ENCODE measurements at places on chromosomes 6 and 20.

DNA sequence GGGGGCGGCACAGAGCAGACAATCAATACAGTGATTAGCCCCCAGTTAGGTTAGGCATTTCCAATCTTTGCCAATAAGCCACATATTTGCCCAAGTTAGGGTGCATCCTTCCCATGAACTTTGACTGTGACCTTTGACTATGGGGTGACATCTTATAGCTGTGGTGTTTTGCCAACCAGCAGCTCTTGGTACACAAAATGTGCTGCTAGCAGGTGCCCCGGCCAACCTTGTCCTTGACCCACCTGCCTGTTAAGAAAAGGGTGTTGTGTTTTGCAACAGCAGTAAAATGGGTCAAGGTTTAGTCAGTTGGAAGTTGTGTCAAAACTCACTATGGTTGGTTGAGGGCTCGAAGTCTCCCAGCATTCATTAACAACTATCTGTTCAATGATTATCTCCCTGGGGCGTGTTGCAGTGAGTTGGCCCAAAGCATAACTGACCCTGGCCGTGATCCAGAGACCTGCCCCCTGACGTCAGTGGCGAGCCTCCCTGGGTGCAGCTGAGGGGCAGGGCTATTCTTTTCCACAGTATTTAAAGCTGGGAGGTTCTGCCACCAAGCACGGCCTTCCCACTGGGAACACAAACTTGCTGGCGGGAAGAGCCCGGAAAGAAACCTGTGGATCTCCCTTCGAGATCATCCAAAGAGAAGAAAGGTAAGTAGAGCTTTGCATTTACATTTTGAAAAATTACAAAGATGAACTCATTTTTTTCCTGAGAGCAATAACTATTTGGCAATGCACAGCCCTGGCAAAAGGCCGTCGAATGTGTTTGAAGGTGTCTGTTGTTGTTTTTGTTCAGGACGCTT is at the start of gene PCK1:
TSS of gene PCK1 (plus strand) at position 557 of the 802 bp plus-strand sequence. CDS start 302 bp downstream, outside the sequence.
- DNase-seq: no peak

DNA sequence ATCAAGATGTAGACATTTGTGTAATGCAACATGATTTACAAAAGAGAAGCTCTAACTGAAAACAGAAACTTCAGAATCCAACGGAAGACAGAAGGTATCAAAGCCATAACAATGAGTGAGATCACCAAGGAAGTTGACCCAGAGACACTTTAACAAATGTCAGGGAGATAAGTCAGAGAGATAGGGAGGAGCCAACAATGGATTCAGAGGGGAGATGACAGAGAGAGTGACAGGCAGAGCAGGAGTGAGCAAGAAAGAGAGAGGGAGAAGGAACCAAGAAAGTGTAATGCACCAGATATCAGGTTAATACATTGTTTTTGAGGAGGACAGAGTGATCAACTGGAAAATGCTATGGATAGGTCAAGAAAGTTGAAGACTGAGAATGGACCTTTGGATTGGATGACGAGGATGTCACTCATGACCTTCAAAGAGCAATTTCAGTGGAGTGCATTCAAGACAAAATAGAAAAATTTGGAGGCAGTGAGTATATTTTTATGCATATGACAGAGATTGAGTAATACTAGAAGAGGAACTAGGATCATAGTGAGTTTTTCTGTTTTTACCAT is 86.6 kb downstream of the TRDN start:
- DNase-seq: no peak

GRCh38 chr20:50719328-50719727 is 12.1 kb upstream of the PARD6B start:
- no peak for DNase-seq

DNA sequence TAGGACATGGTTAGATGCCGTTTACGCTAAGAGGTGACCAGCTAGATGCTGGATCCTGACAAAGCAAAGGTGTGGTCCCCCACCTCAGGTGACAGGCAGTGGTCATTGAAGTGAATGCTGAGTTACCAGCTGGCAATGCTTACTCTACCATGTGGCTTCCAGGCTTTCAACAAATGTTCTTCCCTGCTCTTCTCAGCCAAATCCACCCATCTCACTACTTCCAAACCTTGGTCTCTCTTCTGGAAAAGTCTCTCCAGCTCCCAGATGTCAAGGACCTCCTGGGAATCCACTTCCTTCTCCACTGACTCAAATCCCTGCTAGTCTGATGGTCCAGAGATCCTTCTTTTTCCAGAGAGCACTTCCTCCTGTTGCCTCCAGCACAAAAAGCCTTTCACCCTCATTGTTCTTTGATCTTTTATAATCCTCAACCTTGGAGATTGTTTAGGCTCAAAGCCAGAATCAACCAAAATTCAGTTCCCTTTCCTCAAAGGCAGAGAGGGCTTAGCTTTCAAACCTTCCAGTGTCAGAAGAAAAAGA is 228.0 kb downstream of the ZNF217 start:
- DNase-seq: no peak

DNA sequence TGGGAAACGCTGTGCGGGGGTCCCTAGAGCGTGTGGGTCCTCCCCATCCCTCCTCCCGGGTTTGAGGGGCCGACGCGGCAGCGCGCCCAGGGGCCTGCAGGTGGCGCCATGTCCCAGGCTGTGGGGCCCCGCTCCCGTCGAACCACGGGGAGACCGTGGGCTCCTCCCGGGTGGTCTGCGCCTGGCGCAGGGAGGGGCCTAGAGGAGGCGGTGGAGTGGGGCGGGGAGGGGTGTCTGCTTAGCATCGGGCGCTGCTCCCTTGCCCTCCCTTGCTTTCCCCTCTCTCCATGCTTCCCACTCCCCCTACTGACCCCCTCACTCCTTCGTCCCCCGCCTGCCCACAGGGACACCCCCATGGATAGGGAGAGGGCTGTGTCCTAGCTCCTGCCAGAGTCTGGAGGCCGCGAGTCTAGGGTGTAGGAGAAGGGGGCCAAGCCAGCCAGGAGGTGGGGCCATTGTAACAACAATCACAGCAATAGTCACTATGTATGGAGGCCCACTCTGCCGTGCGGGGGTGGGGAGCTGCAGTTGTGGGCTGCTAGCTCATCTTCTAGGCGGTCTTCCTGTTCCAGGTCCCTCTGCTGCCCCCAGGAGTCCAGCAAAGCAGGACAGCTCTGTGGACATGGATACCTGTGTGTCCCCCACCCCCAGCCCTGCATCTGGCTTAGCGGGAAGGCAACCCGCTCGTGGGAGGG is 51.7 kb downstream of the CHMP4B start:
- no peak for DNase-seq

GRCh38 chr20:34074101-34074760 is 37.8 kb downstream of the EIF2S2 start:
- DNase-seq: no peak

- DNase-seq: no peak
Observed at GRCh38 chr6:44630125-44631028, 242.9 kb downstream of the CDC5L start.

DNA sequence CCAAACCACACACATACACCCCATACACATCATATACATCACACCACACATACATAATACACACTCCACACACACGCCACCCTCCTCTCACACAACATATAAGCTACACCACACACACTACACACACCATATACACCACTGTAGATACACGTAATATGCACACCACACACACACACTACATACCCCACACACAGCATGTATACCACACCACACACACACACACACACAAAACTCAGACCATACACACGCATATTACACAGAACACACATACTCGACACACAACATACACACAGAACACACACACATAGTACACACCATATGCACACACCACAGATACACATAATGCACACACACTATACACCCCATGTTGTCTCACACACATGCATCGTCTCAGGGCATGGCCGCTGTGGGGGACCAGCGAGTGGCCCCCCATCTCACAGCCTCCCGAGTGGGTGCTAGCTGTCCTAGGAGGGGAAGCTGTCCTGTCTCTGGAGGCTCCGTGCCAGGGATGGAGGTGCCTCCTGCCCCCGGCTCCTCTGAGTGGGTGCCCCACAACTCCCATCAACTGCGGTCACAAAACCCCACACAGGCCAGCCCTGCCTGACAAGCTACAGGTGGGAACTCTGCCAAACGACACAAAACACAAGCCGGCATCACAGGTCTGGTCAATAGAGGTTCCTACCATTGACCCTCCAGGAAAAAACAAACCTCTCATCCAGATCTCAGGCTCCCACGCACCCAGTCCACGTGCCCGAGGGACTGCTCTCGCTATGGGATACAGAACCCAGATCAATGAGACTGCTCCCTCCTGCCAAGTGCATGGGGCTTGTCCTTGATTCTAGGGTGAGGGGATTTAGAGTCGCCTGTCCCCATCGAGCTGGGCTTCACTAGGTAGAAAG is 49.1 kb downstream of the DACT2 start:
- no peak for DNase-seq

DNA sequence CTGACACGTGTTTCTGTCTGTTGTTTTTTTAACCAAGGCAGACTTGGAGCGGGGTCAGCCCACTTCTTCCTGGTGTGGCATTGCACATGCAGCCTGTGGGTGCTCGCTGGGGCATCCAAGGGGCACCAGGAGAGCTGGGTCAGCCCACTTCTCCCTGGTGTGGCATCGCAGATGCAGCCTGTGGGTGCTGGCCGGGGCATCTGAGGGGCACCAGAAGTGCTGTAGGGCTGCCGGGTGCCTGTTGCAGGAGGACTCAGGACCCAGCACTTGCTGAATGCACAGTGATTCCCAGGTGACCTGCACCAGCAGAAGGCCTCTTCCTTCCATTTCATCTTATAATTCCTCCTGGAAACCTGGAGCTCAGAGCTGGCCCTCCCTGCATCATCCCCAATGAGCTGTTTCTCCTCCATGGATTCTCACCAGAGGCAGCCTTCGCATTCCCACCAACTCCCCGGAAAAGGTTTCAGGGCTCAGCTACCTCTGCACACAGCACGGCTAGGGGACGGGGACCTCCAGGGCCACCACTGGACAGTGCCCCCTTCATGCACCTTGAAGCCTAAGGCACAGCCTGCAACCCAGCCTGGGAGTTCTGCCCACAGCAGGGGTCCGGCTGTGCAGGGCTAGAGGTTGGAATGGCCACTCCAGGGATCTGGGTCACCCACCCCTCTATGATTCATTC is 218.8 kb downstream of the TAF4 start:
- no peak for DNase-seq

GRCh38 chr6:170091000-170091638 is 199.8 kb downstream of the DLL1 start:
- DNase-seq: peak; percentile 81

GRCh38 chr6:169490246-169490641 is 211.6 kb downstream of the WDR27 start:
- DNase-seq: no peak

- DNase-seq: no peak
Observed at GRCh38 chr6:34583861-34584604, 27.9 kb upstream of the SPDEF start.

DNA sequence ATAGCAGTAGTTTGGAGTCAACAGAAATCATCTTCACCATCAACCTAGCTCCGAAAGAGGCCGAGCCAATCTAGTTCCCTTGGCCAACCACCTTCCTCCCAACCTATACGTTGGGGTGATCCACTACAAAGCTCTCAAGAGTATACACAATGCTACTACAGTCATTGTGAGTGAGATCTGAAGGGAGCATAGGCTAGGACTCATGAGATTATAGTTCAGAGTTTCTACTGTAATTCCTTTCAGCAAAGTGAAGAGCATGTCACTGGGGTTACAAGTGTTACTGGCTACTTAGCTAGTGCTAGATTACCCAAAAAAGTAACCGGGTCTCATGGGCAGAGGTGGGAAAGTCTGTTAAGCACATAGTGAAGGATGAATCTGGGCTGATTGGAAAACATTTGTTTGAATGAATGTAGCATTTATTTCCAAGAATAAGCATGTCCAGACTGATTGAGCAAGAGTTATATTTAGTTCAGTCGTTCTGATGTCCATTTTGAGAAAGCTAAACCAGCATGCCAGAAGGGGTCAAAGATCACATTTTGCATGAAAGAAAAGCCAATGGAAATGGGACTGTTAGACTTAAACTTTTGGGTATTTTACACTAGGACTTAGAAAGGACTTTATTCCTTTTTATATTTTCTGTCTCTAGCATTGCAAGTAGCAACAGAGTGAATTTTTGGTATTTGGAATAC is 10.5 kb upstream of the ESR1 start:
- DNase-seq: no peak

GRCh38 chr6:132443206-132443605 is 41.9 kb upstream of the MOXD1 start:
- DNase-seq: no peak

GRCh38 chr20:3092611-3093379 is 8.3 kb upstream of the AVP start:
- no peak for DNase-seq

- DNase-seq: no peak
Observed at GRCh38 chr6:145309842-145310535, 425.3 kb downstream of the EPM2A start.

- no peak for DNase-seq
Observed at GRCh38 chr20:972256-972655, 29.9 kb downstream of the RSPO4 start.

DNA sequence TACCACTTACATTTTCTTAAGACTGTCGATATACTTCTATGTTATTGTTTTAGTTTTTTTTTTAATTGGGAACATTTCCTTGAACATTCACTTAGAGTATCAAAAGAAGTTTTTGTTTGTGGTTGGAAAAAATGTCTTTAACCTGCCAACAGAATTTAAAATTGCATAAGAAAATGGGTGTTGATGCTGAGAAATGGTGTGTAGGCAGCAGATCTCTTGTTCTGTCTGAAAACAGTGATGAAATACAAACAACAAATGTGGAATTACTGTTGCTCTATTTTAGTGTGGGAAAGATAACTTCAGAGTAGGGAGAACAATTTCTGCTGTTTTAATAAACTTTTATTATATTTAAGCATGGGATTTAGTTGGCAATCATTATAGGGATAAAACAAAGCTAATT is 293.5 kb downstream of the CDKAL1 start:
- no peak for DNase-seq

GRCh38 chr20:61439251-61439650 is 187.2 kb downstream of the CDH4 start:
- no peak for DNase-seq

DNA sequence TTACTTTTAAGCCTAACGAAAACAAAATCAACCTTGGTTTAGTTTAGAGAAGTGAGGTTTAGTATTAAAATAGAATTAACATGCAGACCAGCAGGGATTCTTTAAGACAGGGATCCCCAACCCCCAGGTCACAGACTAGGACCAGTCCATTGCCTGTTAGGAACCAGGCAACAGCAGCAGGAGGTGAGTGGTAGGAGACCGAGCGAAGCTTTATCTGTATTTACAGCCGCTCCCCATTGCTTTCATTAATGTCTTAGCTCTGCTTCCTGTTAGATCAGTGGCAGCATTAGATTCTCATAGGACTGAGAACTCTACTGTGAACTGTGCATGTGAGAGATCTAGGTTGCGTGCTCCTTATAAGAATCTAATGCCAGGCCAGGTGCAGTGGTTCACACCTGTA is 225.9 kb downstream of the NKAIN2 start:
- DNase-seq: no peak

- no peak for DNase-seq
Observed at GRCh38 chr6:125251516-125252220, 50.1 kb downstream of the HDDC2 start.

DNA sequence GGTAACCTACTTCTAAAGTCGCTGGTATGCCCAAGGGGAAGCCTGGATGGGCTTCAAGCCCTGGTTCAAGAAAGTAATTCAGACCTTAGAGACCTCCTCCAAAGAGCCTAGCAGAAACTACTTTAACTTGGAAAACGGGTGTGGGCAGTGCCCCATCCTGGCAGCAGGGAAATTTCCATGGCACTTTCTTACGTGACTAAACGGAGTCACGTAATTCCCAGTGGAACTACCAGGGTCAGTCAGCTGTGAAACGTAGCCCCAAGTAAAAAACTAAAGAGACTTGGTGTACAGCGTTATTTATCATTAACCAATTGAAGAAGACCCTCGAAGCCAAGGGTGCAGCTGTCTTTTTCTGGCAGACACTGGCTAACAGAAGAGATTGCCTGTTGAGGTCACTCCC is 114.0 kb downstream of the RCAN2 start:
- no peak for DNase-seq
